ENCODE measurements at places on chromosomes 3 and 15. TPM values are rescaled to one million over a fixed set of nuclear protein-coding genes. Genes with fewer than 3 reads are reported as not detected.
A peak's percentile ranks its signal among the peaks of the same experiment; 100 is the strongest.

DNA sequence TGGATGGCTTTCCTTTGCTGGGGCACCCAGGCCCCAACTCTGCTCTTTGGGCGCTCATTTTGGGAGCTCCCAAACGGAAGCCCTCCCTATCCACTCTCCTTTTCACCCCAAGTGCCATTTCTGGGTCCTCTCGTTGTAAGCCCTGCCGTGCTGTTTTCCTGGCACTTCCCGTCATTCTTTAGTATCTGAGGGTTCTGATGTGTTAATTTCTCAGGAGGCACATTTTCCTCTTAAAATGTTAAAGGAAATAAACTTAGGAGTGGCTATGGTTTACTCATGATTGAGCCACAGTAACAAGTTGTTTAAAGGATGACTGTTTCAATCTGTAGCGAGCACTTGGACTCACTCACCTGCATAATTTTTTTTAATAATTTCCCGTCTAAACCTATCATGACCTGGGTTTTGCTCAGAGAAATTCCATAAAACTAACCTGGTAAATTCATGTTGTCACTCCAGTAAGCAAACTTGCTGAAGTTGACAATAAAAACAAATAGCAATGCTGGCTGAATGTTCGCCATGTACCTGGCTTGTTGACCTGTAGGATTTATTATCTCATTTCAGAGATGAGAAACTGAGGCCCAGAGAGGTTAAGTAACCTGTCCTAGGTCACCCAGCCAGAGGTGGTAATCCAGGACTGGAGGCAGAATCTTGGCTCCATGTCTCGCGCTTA lies 10.6 kb downstream of the ALDH1A3 start:
- DNase-seq, result no peak

DNA sequence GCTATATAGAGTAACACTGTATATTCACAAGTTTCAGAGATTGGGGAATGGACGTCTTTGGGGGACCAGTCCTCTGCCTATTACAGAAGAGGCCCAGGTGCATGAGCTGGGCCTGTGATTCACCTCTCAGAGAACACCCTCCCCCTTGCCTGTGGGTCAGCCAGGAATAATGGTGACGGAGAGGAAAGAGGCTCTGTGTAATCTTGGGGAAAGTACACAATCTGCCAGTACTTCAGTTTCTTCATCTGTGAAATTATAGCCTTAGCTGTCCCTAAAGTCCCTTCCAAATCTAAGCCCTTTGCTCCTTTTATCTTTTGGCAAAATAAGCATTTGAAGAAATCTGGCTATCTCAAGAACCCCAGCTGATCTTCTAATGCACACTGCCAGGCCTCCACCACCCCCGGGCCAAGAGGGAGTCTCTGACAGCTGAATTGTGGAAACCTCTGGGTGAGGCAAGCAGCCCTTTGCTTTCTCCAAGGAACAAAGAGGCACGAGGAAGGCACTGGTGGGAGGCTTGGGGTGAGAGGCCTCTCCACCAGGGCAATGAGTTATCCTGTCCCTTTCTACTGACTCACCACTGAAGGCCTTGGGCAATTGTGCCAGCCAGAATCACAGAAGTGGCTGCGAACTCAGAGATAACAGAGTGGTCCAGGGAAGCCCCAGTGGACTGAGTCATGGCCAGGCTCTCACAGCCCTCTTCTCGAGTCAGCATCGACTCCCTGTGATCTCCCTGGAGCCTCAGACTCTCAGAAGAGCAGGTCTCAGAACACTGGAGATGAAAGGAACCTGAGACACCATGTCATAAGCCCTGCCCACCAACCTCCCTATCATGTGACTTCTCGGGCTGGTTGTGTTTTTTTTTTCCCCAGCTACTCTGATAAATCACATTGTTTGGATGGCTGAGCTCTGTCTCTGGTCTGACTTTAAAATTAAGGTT lies 31.8 kb downstream of the CCNL1 start:
- DNase-seq, result peak; percentile 75

DNA sequence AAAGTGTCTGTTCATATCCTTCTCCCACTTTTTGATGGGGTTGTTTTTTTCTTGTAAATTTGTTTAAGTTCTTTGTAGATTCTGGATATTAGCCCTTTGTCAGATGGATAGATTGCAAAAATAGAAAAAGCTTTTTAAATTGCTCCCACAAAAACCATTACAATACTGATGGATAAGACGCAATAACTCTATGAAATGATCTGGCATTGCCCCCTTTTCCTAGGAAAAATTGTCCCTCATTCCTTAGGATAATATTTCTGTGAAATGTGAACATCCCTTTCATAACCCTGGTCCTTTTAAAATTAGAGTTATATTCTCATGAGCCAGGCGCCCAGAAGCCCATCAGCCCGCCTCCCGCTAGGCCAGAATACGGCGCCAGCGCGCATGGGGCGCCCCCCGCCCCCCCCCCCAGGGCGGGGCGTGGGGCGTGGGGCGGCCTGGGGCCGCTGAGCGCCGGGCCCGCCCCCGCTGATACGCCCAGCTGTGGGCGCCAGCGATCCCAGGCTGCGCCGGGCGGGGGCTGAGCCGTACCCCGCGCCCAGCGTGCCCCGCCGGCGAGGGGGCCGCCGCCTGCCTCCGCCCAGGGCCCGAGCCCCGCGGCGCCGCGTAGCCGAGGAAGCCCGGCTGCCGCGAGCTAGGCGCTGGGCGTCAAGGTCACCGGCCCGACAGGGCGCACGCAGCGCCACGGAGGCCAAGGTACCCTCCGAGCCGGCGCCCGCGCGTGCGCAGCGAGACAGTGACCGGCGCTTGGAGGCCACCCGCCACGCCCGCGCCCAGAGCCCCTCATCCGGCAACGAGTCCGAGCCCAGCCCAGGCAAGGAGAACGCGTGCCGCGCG lies 11.1 kb upstream of the ROPN1B start:
- DNase-seq, result no peak

DNA sequence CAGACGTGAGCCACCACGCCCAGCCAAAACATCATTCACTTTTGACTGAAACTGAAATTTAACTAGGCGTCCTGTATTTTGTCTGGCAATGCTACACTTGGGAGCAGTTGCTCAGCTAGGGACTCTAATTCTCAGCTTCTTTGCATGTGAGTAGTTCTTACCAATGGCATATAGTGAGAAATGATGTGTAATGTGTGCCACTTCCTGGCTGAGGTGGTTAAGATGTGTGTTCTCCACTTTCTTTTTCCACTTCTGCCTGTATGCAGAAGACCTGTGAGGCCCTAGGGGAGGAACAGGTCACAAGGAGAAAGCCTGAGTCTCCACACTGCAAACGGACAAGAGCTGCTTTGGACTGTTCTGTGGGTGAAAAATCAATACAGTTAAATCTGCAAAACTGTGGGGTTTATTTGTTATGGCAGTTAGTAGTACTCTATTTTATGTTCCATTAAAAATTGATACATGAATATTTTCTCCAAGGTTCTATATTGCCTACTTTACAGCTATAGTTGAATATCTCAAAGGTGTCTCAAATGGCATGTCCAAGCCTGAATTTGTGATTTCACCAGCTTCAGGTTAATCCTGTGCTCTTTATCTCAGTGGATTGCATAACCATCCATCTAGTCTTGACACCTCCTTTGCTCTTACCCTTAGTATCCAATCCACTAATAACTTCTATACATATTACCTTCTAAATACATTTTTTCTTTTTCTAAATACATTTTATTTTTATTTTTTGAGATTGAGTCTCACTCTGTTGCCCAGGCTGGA lies 59.3 kb downstream of the NR1D2 start:
- peak; percentile 26 for DNase-seq

- no peak for DNase-seq
Observed at GRCh38 chr3:155745795-155746550, 1.1 kb upstream of the PLCH1 start.

DNA sequence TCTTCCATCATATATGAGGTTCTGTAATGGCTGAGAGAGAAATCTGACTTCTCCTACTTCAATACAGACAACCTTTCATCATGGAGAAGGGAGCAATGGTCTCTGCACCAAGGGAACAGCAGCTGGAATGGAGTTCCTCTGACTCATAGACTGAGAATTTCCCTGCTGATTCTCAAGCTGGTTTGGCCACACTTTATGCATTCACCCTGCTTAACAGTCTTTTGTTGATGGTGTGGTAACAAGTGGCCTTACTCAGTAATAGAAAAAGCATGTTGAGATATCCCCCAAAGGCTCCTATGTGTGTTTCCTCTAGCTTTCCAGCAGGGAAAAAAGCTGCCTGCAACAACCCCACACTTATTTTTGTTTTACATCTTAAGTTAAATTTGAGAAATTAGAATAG lies 138.1 kb downstream of the GREM1 start:
- DNase-seq, result no peak

- DNase-seq, result no peak
Observed at GRCh38 chr3:69214241-69214640, 91.8 kb upstream of the LMOD3 start.

DNA sequence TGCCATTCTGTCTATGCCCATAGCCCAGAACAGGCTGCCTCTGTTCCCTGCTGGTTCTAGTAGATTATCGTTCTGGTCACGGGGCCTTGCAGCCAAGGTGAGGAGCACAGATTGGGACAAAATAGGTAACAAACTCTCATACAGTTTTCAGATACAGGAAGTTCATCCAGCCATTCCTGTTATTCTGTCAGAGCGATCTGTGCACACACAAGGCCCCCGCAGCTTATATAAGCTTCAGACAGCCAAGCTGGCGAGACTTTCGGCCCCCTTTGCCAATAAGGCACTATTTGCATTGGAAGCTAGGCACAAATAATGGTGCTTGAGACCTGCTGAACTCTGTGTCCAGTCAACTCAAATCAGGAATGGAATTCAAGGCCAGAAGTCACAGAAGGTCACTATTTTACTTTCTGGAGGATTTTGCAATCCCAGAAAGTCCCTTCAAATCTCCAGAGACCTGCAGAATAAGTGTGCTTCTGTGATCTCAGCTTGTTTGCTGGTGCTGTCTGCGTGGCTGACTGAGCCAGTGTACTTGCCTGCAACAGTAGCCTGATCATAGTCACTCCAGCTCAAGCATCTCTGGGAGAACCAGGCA lies 69.4 kb downstream of the BFSP2 start:
- DNase-seq, result no peak

DNA sequence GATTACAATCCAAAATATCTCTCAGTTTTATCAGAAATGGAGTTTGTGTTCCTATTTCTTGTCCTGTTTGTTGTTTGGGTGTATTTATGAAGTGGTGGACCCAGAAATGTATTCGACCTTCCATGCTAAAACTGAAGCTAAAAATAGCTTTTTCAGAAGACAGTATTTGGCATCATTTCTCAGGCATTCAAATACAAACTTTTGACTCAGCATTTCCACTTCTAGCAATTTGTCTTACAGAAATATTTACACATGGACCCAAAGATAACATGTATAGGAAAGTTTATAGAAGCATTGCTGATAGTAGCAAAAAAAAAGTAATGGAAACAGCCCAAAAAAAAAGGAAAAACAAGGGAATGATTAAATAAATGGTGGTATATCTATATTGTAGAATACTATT lies 156.3 kb downstream of the HCN4 start:
- no peak for DNase-seq

DNA sequence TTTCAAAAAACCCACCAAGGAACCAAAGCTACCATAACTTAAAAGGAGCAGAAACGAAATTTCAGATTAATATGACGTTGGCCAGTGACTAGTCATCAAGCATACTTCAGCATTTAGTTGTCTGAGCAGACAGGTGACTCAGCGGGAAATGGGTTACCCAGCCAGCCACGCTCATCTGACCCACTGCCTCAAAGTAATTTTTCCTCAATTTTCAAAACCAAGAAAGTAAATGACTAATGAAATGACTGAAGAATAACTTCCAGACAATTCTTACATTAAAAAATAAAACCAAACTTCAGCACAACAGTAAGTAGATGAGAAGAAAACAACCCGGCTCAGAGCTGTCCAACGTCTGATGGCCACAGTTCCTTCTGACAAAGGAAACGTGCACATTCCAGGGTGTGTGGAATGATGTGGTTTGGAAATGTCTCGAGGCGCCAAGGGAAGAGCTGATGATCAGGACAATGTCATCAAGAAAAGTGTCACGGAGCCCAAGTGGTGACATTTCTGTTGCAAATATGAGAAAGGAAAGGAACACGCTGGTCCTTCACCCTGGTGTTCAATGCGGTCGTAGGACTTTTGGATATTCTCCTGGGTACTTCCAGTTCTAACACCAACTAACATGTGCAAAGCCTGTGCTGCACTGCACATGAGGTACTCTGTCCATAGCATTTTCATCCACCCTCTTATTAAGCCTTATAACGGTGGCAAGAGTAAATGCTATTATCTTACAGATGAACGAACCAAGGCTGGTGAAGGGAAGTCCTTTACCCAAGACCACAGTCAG lies 79.1 kb downstream of the FOXP1 start:
- no peak for DNase-seq

- DNase-seq, result no peak
Observed at GRCh38 chr3:87975716-87976115, 83.1 kb downstream of the CGGBP1 start.

- peak; percentile 21 for DNase-seq
Observed at GRCh38 chr15:77702211-77702957, 69.7 kb upstream of the LINGO1 start.

- peak; percentile 20 for DNase-seq
Observed at GRCh38 chr3:196501316-196502044, 2.1 kb downstream of the RNF168 start.

- DNase-seq, result peak; percentile 10
Observed at GRCh38 chr3:126913524-126913923, 69.4 kb upstream of the PLXNA1 start.

- no peak for DNase-seq
Observed at GRCh38 chr3:152710549-152710948, 124.4 kb upstream of the P2RY1 start.

DNA sequence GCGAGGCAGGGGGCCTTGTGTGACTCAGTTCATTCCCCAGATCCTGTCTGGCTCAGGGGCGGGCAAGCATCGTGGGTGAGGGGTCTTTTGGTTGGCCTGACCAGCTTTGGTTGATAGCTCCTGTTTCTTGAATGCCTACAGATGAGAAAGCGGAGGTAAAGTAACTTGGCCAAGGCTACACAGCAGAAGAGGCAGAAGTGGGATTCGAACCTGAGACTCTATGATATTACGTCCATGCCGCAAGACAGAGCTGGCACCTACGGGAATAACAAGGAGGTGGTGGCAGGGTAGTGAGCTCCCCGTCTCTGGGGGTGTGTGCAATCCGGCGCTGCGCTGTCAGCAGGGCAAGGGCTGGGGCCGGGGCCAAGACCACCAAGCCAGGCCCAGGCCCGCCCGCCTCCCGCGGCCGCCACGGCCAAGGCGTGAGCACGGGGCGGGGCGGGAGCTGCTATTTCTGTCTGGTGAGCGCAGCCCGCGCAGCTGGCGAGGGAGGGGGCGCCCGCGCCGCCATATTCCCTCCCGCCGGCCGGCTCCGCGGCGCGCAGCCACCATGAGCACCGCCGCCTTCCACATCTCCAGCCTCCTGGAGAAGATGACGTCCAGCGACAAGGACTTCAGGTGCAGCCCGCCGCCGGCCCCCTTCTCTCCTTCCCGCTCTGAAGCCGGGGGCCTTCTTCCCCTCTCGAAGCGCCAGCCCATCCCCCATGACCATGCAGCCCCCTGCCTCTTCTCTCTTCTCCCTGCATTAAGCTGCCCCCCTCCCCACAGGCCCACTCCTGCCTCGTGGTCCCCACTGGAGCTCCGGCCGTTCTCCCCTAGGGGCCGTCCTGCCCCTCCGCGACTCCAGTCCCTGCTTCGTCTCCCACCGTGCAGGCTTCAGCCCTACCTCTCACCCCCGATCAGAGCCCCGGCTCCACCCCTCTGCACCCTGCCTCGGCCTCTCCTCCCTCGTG lies at the start of gene CAND2:
Gene CAND2 (plus strand): TSS at position 510 of the 953 bp plus-strand sequence. CDS start 41 bp downstream, at position 551.
- peak; percentile 24 for DNase-seq

The CORO2B gene
- not detected for total RNA-seq

The MYLK gene
- total RNA-seq, result 0.06 TPM

The SERPINI2 gene
- total RNA-seq, result not detected

The ADGRG7 gene
- not detected for total RNA-seq

The ZBBX gene
- not detected for total RNA-seq

The ANKUB1 gene
- total RNA-seq, result not detected

The CLEC3B gene
- total RNA-seq, result 0.30 TPM
